ENCODE measurements at places on chromosomes 1 and 21. TPM values are rescaled to one million over a fixed set of nuclear protein-coding genes. Genes with fewer than 3 reads are reported as not detected.

GRCh38 chr21:22679207-22679606, 1681.0 kb downstream of the NCAM2 start:
- no peak for DNase-seq

Gene SPRR1A
- total RNA-seq = not detected

GRCh38 chr1:200230671-200231070, 179.2 kb downstream of the ZNF281 start:
- DNase-seq = no peak

- no peak for DNase-seq
Measured at GRCh38 chr21:45056296-45056904, 18.0 kb upstream of the ADARB1 start.

- DNase-seq = no peak
Measured at GRCh38 chr1:202658251-202658759, 51.9 kb downstream of the SYT2 start.

GRCh38 chr1:15411593-15412137, 2.0 kb downstream of the EFHD2 start:
- DNase-seq = no peak

- DNase-seq = no peak
Measured at GRCh38 chr1:8358897-8359616, 41.1 kb downstream of the SLC45A1 start.

DNA sequence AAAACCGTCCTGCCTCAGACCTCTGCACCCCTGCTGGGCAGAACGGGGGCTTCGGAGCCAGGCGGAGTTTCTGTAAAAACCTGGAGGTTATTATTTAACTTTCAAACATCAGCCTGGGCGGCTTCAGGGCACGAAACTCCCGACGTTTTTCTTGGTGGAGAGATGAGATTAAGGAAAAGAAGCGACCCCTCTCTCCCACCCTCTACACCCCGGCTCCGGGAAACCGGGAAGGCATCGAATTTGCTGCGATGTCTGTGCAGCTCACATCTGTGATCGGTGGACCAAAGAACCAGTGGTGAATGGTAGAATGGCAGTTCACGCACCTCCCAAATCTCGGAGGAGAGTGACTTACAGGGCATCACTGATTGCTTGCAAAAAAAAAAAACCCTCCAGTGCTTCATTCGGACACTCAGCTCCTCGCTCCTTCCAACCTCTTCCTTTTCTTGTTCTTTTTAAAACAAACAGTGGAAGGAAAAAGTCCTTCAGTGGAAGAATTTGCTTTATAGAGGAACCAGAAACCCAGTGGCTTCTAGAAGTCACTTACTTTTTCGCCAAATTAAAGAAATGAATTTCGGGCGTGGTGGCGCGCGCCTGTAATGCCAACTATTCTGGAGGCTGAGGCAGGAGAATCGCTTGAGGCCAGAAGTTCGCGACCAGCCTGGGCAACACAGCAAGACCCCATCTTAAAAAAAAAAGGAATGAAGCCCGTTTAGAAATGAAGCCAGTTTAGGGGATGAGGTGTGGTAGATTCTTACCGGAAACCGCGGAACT, 884 bp downstream of the PHACTR4 start:
- no peak for DNase-seq

- DNase-seq = no peak
Measured at GRCh38 chr1:103783944-103784377, 34.3 kb downstream of the AMY1C start.

- DNase-seq = no peak
Measured at GRCh38 chr1:19478322-19478721, 7.0 kb downstream of the CAPZB start.

Gene AQP10
- not detected for total RNA-seq

GRCh38 chr1:173411835-173412742, 65.0 kb upstream of the PRDX6 start:
- DNase-seq = no peak

Gene LAPTM5
- total RNA-seq = 2.6 TPM

Gene NEXN
- 6.6 TPM for total RNA-seq

DNA sequence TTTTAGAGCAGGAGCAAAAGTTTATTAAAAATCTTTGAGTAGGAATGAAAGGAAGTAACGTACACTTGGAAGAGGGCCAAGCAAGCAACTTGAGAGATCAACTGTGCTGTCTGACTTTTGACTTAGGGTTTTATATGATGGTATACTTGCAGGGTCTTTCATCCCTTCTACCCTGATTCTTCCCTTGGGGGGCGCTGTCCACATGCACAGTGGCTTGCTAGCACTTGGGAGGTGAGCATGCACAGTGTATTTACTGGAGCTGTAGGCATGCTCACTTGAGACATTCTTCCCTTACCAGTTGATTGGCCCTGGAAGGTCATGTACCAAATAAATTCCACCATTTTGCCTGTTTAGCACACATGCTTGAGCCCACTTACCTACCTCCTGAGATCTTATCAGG, 1001.3 kb upstream of the ADGRL2 start:
- DNase-seq = no peak

DNA sequence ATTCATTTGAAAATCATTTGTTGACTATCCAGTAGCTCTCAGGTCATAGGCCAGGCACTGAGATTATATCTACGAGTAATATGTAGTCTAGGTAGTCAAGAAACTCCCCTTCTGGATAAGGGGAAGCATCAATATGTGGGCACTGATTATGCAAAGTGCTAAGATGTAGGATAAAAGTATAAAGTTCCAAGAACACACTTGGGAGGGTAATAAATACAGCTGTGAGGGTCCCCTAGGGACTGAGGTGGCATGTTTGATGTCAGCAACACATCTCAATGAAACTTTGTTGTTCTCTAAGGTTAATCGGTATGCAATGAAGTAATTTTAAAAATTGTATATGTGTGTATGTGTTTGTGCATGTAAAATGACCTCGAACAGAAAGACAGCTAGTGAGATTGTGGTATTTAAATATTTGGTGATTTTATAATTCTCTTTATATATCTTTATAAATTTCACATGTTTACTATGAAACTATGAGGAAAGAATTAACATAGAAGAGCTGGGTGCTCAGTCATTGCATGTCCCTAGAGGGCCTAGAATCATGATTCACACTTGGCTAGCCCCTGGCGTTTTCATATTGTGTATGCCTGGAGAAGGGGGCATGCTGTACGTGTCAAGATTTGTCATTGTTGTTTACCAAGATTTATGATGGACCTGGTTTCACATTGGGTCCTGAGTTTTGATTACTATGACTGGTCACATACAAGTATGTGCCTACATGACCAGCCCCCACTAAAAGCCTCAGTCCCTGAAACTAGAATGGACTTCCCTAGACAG, 140.1 kb upstream of the DUSP10 start:
- no peak for DNase-seq

DNA sequence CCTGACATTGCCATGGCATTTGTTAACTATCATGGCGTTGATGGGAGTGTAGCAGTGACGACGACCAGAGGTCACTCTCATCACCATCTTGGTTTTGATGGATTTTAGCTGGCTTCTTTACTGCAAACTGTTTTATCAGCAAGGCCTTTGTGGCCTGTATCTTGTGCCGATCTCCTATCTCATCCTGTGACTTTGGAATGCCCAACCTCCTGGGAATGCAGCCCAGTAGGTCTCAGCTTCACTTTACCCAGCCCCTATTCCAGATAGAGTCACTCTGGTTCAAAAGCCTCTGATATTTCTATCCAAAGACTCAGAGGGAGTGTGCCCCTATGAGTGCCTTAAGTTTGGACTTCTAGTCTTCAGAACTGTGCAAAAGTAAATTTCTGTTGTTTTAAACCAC, 130.1 kb downstream of the ADAMTS1 start:
- DNase-seq = no peak

Gene TEX38
- total RNA-seq = not detected

DNA sequence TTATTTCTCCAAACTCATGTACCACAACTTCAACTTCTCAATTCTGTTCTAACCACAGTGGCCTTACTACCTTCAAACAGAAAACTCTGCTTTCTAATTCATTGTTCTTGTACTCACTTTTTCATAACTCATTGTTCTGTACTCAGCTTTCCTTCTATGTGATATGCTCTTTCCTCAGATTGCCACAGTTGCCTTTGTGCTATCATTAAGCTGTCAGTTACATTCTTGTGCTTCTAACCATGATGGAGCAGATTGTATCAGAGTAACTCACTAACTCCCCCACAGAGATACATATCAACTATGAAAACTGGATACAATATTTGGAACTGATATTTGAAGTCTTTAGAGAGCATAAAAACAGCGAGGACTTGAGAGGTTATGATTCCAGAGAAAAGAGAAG, 1213.7 kb downstream of the KCNT2 start:
- DNase-seq = no peak

Gene CD244
- not detected for total RNA-seq

DNA sequence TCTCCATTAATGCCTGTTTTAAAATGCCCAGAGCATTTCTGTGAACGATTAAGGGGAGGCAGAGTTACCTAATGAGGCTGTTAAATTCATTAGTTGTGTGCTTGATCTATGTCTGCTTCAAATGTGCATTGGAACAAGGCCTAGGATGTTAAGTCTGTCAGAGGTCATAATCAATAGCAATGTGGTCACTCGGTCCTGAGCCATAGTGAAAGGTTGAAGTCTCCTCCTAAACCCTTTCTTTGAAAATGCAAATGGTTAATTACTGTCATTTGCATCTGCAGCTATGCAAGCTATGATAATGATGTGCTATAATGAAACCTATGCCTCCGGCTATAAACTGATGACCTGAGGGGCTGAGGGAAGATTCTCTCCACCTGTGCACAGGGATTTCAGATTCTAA, 114.2 kb upstream of the NR5A2 start:
- DNase-seq = no peak

DNA sequence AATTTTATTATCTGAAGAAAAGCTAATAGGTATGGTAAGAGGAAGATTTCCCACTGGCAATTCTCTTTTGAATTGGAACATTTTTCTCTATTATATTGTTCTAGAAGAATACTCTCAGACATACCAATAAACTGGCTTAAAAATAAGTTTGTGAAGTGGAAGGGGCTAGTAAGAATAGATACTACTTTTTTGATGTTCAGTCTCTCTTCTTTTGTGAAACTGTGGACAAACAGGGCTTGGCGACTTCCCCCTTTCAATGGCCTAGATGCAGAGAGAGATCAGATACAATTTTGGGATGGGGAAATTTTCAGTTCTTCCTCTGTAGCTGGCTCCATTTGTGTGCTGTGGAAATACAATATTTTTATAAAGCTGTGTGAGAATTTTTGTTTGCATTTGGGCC, 2.5 kb downstream of the PBX1 start:
- no peak for DNase-seq

Gene SEMA6C
- total RNA-seq = 9.9 TPM

GRCh38 chr1:225348400-225348799, 79.4 kb downstream of the LBR start:
- no peak for DNase-seq

- DNase-seq = no peak
Measured at GRCh38 chr1:70442490-70442889, 31.4 kb downstream of the CTH start.

- no peak for DNase-seq
Measured at GRCh38 chr1:221644663-221645258, 97.1 kb downstream of the DUSP10 start.

DNA sequence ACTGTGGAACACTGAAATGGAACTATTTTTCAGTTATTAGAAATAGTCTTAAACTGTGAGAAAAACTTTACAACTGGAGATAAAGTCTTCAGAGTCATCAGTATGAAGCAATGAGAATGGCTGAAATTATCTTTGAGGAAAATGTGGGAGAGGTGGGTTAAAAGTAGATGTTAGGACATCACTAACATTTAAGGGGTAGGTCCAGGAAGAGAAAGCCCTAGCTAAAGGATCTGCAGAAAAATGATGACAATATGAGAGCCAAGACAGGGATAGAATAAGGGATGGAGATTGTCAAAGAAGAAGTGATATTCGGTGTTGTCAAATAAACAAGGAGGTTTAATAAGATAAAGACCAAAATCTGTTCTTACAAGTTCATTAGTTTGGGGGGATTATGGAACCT, 123.3 kb upstream of the GPR52 start:
- DNase-seq = no peak

Gene S100A11
- 826 TPM for total RNA-seq

- DNase-seq = peak; percentile 84
Measured at GRCh38 chr1:23959461-23960290, at the start of gene PNRC2. Gene PNRC2 (plus strand): TSS chr1:23959828. CDS start chr1:23961458, 1,630 bp downstream.

DNA sequence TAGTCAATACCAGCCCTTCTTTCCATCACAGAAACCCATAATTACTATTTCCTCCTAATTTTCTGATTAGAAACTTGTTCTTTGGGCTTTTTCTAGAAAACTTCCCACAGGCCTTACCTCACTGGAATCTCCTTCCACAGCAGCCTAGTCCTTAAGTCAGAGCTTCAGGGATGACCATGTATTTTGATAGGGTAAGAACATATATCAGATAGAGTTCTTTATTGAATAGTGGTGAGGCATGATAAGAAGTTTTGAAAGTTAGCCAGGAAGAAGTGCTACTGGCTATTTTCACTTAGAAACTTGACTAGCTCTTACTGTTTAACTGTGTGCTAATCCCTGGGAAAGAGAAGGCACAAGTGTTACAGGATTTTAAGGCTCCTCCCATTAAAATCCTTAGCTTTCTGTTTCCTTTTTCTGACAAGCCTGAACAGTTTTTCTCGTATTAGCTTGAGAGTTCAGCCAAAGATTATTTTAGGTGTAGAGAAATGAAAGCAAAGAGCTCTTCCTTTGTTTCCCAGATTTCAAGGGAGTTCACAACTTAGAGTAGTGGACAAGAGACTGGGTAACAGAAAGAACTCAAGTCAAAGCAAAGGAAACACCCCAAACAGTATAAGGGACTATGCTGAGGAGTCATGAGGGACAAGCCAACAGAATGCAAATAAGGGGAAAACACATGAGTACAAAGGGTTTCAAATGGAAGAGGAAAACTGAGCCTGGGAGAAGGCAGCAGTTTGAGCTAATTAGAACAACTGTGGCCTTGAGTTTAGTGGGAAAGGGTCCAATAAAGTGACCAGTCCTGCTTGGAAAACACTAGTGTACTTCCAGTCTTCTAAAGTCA, 37.2 kb upstream of the AIM2 start:
- DNase-seq = no peak

Gene CFHR2
- not detected for total RNA-seq

Gene SASS6
- total RNA-seq = 3.6 TPM

DNA sequence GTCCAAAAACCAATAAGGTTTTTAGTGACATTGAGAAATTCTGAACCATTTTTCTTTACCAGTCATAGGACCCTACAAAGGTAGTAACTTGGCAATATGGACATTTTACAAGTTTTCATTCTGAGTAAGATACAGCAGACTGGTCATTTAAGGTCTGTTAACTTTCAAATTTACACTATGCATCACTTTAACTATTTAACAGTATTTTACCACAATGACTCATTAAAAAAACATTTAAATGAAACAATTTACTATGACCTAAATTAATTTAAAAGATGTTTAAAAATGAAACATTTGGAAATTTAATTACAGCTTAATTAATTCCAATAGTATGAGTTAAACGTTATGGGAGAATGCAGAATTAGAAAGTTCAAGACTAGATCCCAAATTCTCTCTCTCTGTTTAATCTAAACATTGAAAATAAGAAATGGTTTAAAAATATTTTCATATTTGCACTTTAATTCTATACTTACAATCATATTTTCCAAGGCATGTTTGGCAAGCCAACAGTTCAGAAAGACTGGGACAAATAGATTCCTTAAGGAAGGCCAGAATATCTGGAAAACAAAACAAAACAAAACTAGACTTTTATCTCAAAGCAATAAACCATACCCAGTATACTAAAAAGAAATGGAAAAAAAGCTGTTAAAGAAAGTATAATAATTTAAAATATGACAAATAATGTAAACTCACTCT, 140.9 kb downstream of the KCNT2 start:
- peak; percentile 28 for DNase-seq
